ENCODE measurements at places on chromosomes 13 and 19.

GRCh38 chr19:33460221-33460908 is 61.2 kb downstream of the PEPD start:
- no peak for DNase-seq

GRCh38 chr13:110989331-110989730 is 74.5 kb upstream of the ANKRD10 start:
- no peak for DNase-seq

DNA sequence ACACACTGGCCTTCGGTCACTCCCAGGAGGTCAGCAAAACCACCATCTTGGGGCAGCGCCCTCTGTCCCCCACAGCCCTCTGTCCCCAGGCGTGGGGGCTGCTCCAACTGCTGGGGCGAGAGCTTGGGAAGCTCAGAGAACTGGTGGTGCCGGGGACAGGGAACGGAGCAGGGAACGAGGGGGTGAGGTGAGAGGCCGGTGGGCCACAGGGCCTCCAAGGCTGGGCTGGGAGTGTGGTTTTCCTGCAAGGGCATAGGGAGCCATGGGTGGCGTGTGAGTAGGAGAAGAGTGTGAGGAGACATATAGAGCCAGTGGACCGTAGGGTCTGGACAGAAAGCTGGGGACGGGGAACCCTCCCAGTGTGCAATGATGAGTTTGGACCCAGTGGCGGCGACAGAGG is 34.1 kb downstream of the F2RL3 start:
- no peak for DNase-seq

- DNase-seq = no peak
Measured at GRCh38 chr13:48979892-48980291, 4.2 kb downstream of the FNDC3A start.

- no peak for DNase-seq
Measured at GRCh38 chr13:22077205-22077683, 406.4 kb downstream of the FGF9 start.

DNA sequence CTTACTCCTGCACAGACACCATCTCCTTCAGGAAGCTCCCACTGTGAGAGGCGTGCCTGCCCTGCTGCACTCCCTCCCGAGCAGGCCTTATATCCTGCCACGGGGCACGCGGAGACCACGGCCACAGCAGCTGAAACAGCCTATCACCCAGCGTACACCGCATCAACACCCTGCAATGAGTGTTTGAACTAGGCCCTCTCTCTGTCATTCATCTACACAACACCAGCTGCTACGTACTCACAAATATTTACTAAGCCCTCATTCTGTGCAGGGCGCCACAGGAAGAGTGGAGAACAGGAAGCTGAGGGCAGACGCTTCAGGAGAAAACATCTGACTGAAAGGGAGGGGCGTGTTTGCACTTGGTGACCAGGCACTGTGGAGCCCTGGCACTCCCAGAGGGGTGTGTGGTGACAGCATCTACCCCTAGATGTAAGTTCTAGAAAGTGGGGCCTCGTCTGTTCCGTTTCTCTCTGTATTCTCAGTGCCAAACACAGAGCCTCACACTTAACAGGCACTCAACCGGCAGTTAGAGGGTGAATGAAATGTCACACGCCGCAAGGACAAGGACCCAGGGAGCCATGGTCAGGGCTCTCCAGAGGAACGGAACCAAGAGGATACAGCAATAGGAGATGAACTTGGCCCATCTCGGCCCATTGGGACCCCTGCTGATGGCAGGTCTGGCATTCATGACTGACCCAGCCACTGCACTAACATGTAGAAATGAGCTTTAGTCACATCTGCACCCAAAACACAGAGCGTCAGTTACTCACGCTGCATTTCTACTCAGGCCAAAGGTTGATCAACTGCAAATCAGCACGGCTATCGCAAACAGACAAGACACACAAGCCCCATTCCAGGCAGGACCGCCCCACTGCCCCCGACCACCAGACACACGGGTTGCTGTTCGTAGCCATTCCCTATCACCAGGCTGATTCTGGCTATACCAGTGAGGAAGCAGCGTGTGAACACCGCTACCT is 15.7 kb downstream of the RANBP3 start:
- no peak for DNase-seq

DNA sequence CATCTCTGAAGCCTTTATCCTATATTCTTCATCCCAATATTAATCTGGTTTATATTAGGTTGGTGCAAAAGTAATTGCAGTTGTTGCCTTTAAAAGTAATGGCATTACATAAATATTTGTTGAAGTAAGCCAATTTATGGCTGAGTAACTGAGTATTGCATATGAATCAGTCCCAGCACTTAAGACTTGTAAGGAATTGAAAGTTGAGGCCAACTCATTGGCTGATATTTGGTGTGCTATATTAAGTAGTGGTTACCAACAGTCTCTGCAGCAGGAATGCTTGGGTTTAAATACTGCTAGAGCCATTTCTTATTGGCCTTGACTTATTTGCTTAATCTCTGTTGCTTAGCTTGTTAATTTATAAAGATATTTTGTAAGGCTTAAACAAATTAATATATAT is 460.7 kb downstream of the GPC6 start:
- DNase-seq = no peak

DNA sequence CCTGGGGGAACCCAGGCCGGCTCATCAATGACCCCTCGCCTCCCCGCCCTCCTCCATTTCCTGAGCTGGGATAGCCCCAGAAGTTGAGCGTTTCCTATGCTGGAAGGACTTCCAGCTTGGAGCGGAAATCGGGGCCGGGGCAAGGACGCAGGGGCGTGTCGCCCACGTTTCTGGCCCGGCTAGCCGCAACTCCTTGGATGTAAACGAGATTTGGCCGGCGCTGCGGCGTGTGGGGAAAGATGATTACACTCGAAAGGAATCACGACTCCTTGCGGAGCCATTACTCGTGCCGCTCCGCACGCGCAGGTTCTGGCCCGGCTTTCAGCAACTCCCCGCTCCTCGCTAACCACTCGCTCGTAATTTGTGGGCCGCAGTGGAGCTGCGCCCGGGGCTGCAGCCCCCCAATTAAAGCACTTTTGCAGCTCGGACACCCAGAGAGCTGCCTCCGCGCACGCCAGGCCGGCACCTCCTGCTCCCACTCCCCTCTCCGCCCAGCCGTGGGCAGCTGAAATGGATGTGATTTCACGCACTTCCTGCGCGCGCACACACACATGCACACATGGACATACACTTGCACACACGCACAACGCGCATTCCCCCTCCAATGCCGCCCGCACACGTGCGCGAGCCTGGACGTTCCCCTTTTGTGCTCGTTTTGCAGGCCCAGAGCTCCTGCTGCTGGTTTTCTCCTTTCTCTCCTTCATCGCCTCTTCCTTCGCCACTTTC is 15.7 kb downstream of the ZIC5 start:
- DNase-seq = no peak

GRCh38 chr19:46697204-46697960 is 19.5 kb downstream of the PRKD2 start:
- no peak for DNase-seq

DNA sequence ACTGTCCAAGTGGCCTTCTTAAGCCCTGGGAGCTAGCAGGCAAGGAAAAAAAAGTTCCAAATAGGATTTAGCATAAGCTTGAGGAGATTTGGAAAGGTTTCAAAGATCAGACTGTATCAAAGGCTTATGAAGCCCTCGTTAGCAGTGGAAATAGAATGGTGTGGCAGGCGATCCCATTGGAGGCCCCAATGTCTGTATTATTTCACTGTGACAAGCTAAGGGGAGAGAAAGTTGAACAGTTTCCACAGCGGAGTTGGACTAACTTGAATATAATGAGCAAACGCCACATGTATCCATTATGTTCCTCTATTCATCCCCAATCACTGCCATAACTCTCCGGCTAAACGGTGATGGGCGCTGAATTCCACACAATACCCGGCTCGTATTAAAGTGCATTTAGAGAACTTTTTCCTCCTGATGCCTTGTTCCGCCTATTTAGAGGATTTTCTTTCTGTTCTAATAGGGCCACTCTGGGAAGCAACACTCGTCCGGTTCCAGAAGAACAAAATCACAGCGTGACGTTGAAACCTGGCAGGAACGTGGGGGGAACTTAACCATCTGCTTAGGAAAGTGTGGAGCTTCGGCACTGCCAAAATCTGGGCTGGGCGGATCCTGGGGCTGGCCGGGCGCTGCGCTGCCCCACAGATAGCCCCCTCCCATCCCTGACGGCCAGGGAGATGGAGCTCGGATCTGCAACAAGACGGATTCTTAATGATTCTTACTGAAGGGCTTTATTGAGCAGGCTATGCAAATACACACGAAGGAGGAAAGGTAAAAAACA is 1.0 kb upstream of the PCDH8 start:
- no peak for DNase-seq

GRCh38 chr13:32310134-32310706 is 4.9 kb downstream of the ZAR1L start:
- no peak for DNase-seq

DNA sequence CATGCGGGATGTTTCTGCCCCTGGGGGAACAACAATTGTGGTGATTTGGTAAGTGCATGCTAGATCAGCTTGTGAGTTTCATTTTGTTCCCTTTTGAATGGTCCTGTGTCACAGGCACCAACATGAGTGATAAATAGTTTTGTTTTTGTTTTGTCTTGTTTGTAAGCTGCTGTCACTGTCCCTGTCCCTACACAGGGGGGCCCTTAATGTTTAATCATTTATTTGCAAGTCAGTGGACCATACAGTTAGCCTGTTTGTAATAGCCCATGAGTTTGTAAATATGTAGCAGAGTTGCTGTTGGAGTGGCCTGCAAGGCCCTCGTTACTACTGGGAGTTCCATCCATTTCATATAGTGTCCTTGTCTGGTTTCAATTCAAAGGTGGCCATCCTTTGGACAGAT is 979.6 kb upstream of the SPRY2 start:
- DNase-seq = no peak

DNA sequence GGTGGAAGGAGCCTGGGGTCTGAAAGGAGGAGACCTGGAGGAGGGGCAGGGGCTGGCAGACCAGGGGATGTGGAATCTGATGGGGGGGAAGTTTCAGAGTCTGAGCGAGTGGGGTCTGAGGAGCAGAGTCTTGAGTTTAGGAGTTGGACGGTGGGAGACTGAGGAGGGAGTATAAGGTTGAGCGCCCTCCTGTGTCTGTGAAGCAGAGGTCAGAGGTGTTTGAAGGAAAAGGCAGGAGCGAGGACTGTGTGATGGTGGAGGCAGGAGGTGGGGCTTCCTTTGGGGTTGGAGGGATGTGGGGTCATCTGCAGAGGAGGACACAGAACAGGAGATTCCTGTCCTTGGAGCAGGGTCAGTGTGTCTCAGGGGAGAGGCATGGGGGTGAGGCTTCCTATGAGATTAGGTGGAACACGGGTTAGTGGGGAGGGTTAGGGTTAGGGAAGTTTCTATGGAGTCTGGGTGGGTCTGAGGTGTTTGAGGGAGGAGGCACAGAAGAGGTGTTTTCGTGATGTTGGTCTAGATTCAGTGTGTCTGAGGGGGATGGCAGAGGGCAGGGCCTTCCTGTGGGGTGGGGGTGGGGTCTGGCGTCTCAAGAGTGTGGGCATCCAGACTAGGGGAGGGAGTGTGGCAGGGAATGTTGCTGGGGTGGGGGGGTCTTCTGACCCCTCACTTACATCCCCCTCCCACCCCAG is 8.3 kb downstream of the RYR1 start:
- no peak for DNase-seq

- no peak for DNase-seq
Measured at GRCh38 chr13:110225003-110225402, 82.0 kb downstream of the COL4A1 start.

DNA sequence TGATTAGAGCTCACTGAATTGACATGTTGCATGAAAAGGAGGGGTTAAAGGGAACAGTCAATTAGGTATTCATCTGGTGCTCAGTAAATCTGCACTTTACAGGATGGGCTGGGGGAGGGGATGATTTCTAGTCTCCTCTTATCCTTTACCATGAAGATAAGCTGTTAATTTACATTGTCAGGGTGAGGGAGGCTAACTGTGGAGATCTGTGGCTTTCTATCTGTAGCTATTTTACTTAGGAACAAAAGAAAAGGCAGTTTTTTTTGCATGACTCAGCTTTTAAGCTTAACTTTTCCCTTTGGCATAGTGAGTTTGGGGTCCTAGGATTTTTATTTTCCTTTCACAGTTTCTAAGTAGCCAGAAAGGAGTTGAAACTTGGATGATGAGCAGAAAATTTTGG is 253.3 kb downstream of the LMO7 start:
- DNase-seq = no peak

GRCh38 chr19:12543855-12544254 is 7.4 kb downstream of the ZNF564 start:
- no peak for DNase-seq

DNA sequence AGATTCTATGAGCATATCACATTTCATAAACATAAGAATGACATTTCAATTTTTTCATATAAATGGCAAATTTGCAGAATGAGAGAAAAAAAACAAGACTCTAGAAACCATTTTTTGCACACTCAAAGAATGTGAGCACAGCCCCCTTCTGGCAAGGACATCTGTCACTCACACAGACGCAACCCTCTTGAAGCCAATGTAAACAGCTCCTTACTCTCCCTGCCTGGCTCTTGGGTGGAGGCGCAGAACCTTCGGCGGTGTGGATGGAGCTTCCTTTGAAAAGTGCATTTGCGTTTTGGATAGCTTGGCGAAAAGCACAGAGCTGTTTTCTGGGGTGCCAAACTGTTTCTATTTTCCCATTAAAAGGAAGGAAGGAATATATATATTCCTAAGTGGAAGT is 367.6 kb upstream of the TSHZ3 start:
- DNase-seq = no peak

DNA sequence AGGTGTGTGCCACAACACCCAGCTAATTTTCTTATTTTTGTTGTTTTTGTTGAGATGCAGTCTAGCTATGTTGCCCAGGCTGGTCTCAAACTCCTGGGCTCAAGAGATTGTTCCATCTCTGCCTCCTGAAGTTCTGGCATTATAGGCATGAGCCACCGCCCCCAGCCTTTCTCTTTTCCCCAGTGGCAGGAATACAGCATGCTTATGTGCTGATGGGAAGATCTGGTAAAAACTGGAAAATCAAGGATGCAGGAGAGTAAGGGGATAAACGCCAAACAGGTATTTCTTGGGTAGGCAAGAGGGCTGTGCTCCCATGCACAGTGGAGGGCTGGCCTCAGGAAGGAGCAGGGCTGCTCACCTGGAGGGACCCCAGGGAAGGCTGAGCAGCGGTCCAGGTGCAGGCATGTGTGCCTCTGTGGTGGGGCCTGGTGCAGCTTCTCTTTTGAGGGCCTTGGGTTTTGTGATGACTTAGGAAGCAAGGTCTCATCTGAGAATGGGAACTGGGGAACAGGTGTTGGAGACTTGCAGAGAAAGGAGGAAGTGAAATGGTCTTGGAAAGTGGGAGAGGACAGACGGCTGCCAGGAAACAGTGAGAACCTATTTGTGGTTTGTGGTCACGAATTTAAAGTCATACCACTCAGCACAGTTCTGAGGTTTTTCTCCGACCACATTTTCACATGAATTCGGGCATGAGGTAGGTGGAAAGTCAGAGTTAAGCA is 106.5 kb downstream of the TEX26 start:
- no peak for DNase-seq

GRCh38 chr13:91360246-91360751 is 12.8 kb downstream of the MIR17HG start:
- DNase-seq = no peak

DNA sequence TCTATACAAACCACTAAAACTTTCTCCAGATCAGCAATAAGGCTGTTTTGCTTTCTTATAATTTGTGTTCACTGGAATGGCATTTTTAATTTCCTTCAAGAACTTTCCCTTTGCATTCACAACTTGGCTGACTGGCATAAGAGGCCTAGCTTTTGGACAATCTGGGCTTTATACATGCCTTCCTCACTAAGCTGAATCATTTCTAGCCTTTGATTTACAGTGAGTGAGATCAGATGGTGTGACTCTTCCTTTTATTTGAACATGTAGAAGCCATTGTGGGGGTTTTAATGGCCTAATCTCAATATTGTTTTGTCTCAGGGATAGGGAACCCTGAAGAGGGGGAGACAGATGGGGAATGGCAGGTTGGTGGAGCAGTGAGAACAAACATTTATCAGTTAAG is 82.7 kb downstream of the FOXO1 start:
- DNase-seq = no peak

All from stimulated activated CD8-positive, alpha-beta memory T cell treated with anti-CD3 and anti-CD28 coated beads, Interleukin-4, amount 100 ng/mL, for 1 hour (primary cell).